Esophagus muscularis mucosa (tissue), 4 donors: ENCODE measurements at places on chromosomes 6 and 20. TPM values are rescaled to one million over a fixed set of nuclear protein-coding genes. Genes with fewer than 3 reads are reported as not detected.

OR2H2 gene
- not detected for total RNA-seq

VARS1 gene
- 53.2 TPM for total RNA-seq

POPDC3 gene
- total RNA-seq = not detected

RIMS4 gene
- total RNA-seq = 1.9 TPM

CAGE1 gene
- not detected for total RNA-seq

CASS4 gene
- total RNA-seq = 3.1 TPM

RRAGD gene
- total RNA-seq = 31.4 TPM

MAS1 gene
- not detected for total RNA-seq

DNA sequence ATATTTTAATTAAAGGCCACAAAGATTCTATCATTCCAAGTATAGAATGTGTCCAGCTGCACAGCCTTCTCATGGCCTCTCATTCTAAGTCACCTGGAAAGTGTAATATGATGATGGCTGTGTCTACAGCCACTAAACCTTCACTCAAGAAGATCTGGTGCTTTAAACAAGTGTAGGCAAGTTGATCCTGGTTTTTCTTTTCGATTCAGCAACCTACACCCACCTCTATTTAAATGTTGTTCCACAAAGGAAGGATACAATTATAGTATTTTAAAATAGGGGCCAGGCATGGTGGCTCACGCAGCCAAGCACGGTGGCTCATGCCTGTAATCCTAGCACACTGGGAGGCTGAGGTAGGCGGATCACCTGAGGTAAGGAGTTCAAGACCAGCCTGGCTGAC lies 25.5 kb upstream of the DST start:
- no peak for DNase-seq
- no peaks in the 10 kb centered on the region for H3K36me3 ChIP-seq
- no peaks in the 10 kb centered on the region for H3K27me3 ChIP-seq

- peaks cover 18% of the 10 kb centered on the region for H3K4me1 ChIP-seq
- H3K27me3 ChIP-seq = peaks cover 17% of the 10 kb centered on the region
- no peaks in the 10 kb centered on the region for H3K36me3 ChIP-seq
- no peak for DNase-seq
- no peak overlapping the region for H3K4me3 ChIP-seq
These were observed 7.4 kb upstream of the TFAP2C start for GRCh38 chr20:56621730-56622129.

- no peak for DNase-seq
- no peak overlapping the region for H3K4me3 ChIP-seq
- H3K4me1 ChIP-seq = no peaks in the 10 kb centered on the region
- no peaks in the 10 kb centered on the region for H3K27me3 ChIP-seq
These were observed 153.3 kb downstream of the PKHD1 start for GRCh38 chr6:51934098-51934497.

DNA sequence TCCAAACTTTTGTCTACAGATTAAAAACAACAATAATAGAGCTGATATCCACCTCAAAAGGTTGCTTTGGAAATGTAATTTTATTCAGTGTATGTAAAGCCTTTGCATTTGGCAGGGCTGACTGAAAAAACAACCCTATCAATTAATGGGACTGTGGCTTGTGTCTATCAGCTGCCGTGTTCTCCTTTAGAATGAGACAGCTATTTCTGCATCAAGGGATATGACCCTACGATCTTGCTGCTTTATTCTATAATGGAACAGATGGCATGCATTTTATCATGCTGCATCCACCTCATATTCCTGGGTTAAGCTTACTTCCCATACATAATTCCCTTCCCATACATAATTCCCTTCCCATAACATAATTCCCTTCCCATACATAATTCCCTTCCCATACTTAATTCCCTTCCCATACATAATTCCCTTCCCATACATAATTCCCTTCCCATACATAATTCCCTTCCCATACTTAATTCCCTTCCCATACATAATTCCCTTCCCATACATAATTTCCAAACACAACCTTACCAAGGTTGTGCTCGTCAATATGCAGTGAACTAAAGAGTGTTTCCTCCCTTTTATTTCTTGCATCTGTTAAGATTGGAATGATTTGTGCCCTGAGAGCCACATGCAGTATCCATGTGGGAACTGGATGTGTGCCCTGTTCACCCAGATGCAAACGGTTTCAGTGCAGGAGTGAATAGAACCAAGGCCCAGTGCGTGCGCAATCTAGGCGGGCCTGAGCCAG lies 26.8 kb downstream of the SERPINB6 start:
- H3K4me1 ChIP-seq = peaks cover 25% of the 10 kb centered on the region
- no peak overlapping the region for H3K27ac ChIP-seq
- H3K4me3 ChIP-seq = no peak overlapping the region
- H3K27me3 ChIP-seq = no peaks in the 10 kb centered on the region
- H3K36me3 ChIP-seq = peaks cover 20% of the 10 kb centered on the region
- peak; percentile 24 for DNase-seq

- H3K4me1 ChIP-seq = peaks cover 15% of the 10 kb centered on the region
- no peak for DNase-seq
- no peak overlapping the region for H3K4me3 ChIP-seq
- H3K27ac ChIP-seq = no peak overlapping the region
- no peaks in the 10 kb centered on the region for H3K27me3 ChIP-seq
- no peaks in the 10 kb centered on the region for H3K36me3 ChIP-seq
These were observed 364.6 kb downstream of the PREX1 start for GRCh38 chr20:48463096-48463720.

DNA sequence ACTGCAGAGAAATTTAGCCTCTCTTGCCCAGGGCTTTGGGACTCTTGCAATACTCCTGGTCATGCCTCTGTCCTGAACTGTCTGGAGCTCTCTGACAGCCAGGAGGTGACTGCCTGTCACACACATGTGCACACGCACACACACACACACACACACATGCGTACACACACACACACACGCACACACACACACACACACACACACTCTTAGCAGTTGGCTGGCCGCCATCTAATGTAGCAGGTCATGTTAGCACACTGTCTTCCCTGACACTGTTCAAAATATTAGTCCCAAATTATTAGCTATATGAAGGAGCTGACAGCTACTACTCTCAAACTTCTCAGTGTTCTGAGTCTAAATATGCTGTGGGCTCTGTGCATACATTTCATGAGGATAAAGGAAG lies 60.9 kb downstream of the IPCEF1 start:
- no peak overlapping the region for H3K4me3 ChIP-seq
- no peaks in the 10 kb centered on the region for H3K27me3 ChIP-seq
- peaks cover 6% of the 10 kb centered on the region for H3K4me1 ChIP-seq
- H3K27ac ChIP-seq = no peak overlapping the region

DNA sequence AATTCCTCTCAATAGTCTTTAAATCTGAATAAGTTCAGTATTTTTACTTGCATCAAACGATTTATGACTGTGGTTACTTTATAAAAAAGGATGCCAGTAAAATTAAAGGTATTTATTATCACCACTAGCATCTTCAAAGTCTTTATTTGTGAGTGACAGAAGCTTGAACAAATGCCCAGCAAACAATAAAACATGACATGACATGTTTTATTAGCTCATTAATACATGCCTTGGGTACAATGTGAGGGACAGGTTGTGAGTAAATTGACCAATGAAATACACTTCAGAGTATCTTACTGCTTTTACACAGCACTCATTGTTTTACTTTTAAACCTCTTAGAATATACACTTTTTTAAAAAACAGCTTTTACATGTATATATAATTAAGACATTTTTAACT lies 113.4 kb upstream of the BEND3 start:
- no peak for DNase-seq
- no peak overlapping the region for H3K27ac ChIP-seq
- no peaks in the 10 kb centered on the region for H3K27me3 ChIP-seq
- H3K36me3 ChIP-seq = no peaks in the 10 kb centered on the region

DNA sequence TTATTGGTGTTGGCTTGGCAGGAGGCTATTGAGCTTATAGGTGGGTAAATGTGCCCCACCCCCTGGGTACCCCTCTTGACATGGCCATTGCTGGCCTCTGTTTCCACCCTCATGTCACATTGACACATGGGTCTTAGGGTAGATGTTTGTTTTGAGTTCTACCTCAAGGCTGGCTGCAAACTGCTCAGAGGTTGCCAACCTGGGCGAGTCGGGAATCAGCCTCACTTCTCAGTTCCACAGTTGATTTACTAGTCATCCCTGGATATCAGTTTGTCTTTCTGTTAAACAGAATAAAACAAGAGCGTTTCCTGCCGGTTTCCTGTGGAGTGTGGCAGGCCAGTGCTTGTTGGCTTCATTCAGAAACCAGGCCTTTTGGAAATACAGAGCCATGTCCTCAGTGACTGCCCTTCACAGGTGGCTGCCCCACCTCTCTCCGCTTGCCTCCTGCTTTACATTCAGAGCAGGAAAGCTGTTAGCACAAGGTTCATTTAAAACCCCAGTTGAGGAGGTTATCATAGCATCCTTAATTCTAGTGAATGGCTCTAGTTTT lies 105.6 kb downstream of the TCP11 start:
- H3K4me1 ChIP-seq = peaks cover 97% of the 10 kb centered on the region
- DNase-seq = no peak
- no peaks in the 10 kb centered on the region for H3K27me3 ChIP-seq
- H3K4me3 ChIP-seq = no peak overlapping the region
- H3K27ac ChIP-seq = peak overlapping the region; percentile 92
- H3K36me3 ChIP-seq = peaks cover 24% of the 10 kb centered on the region

DNA sequence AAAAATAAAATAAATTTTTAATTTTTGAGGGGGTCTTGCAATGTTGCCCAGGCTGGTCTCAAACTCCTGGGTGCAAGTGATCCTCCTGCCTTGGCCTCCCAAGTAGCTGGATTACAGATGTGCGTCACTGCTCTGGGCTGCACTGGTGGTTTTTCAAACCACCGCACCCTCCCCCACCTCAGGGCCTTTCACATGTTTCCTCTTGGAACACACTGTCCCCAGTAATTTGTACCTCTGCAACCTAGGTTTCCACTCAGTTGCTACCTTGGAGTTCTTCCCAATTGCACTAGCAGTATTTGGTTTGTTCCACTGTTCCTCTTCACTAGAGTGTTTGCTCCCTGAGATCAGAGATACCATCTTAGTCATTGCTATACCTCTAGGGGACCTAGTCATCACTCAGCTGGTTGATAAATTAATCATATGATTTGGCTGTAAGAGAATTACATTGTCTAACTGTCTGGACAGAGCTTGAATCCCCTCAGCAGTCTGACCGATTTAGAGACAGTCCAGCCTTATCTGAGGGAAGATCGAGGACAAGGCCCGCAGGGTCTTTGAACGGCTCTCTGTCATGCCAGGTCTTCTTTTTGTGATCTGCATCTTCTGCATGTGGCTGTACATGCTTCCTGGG lies 32.0 kb downstream of the CEP43 start:
- H3K4me1 ChIP-seq = no peaks in the 10 kb centered on the region
- H3K36me3 ChIP-seq = peaks cover 73% of the 10 kb centered on the region

DNA sequence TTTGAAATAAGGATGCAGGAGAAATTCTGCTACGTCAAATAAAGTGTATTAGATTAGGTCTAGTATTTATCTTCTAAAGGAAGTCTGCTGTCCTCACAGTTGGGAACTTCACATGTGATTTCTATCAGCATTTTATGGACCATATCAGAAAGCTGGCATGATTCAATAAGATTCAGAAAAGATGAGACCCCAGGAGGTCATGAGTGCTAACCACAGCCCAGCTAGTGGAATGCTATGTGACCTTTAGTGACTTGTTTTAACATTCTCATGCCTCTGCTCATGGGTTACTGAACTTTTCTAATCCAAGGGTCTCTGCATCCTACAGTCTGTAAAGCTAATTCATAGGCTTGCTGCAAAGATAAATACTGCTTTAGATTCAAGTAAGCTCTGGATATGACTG lies 150.1 kb downstream of the GMPR start:
- H3K27me3 ChIP-seq = no peaks in the 10 kb centered on the region
- H3K36me3 ChIP-seq = no peaks in the 10 kb centered on the region
- H3K27ac ChIP-seq = no peak overlapping the region
- peaks cover 15% of the 10 kb centered on the region for H3K4me1 ChIP-seq

DNA sequence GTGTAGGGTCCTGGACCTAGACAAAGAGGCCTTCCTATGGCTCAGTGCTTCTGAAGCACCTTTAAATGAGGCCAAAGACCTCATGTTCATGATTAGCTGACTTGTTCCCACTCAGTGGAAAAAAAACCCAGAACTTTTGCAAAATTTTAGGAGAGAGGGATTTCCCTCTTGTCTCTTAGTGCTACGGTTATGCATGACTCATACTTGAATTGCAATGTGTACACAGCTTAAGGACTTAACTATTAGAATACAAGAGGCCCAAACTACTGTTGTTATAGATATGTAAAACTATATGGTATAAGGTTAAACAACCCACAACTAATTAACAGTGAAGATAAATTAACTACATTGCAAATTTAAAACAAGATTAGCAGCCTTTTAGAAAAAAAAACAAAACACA lies 32.3 kb upstream of the HLA-A start:
- no peak for DNase-seq
- H3K27me3 ChIP-seq = no peaks in the 10 kb centered on the region
- no peaks in the 10 kb centered on the region for H3K36me3 ChIP-seq

DNA sequence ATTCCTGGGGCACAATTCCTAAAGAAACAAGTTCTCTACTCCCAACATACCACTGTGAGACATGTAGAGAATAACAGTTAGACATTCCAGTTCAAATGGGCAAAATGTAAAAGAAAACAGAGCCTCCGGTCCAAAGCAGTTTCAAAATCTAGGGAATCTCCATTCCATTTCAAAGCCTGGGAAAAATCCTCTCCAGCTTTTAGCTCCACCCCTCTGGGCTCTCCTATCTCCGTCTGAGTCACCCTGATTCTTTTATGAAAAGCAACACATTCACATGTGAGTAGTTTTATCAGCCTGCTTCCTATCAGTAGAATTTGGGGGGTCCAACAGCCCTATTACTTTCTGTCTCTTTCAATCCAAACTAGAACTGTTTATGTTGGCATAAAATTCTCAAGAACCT lies 3.7 kb downstream of the CSNK2A1 start:
- H3K4me1 ChIP-seq = peaks cover 72% of the 10 kb centered on the region
- no peak overlapping the region for H3K27ac ChIP-seq
- no peak for DNase-seq
- no peak overlapping the region for H3K4me3 ChIP-seq
- H3K27me3 ChIP-seq = no peaks in the 10 kb centered on the region
- H3K36me3 ChIP-seq = no peaks in the 10 kb centered on the region

DNA sequence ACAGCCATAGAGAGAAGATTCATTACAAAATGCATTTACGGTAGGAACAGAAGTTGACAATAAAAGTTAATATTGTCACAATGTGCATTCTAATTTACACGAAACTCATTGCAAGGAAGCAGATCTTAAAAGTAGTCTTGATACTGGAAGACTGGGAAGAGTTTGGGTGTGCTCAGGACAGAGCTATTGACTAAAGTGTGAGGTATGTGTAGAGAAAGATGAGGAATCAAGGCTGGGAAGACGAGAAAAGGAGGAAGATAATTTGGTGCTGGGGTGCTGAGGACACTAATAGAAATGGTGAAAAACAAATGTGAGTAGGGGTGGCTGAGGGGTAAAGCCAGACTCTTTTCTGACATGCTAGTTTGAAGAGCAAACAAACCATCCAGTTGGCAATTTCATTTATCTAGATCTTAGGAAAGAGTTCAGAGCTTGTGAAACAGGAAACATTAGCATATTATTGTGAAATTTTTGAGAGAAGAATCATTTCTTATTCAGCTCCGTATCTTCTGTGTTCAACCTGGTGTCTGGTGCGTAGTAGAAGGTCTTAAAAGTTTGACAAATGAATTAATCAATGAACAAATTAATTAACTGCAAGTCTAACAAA lies 72.7 kb downstream of the ELOVL4 start:
- DNase-seq = no peak
- no peak overlapping the region for H3K27ac ChIP-seq
- H3K4me1 ChIP-seq = no peaks in the 10 kb centered on the region
- no peak overlapping the region for H3K4me3 ChIP-seq
- no peaks in the 10 kb centered on the region for H3K27me3 ChIP-seq
- H3K36me3 ChIP-seq = no peaks in the 10 kb centered on the region
